Sigmoid colon (tissue), 7 donors: ENCODE measurements at places on chromosomes 6 and 20. TPM values are rescaled to one million over a fixed set of nuclear protein-coding genes. Genes with fewer than 3 reads are reported as not detected.

Gene ADGRG6
- 14.4 TPM for total RNA-seq

Gene RNF144B
- 7.5 TPM for total RNA-seq

Gene RHAG
- total RNA-seq = 0.81 TPM

Gene HCK
- 8.9 TPM for total RNA-seq

Gene KIF13A
- total RNA-seq = 73.8 TPM

Gene GTSF1L
- not detected for total RNA-seq

Gene MATN4
- total RNA-seq = not detected

Gene KLC4
- total RNA-seq = 33.8 TPM

Gene HEY2
- total RNA-seq = 1.3 TPM

DNA sequence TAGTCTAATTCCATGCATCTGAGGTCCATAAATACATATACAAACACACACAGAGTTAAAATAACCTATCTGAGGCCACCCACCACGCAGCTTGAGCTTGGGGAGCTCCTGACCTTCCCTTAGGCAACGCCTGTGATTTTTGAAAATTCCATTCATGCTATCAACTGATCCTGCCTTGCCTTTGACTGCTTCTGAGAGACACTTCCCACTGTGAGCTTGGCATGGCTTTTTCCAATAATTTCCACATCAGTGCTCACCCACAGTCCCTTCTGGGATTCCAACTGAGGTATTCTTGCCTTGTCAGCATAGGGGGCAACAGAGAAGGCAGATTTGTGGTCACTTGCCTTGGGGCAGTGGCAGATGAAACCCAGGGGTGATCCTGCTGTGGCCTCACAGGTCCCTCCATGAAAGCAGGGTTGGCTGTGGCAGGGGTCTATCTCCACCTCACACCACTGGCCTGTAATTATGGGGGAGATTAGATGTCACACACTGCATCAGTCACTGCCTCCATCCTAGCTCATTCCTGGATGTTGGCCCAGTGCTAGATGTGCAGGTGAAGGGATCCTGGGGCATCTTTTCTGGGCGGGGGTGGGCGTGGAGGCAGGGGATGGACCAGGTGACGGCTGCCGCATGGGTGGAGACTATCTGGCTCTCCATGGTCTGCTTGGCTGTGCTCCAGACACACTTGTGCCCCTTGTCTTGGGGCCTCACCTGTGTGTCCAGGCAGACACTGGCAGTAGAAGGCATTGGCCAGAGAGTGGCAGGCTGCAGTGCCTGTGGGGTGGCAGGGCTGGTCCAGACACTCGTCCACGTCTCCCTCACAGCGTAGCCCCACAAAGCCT, 11.2 kb upstream of the GPSM3 start:
- H3K27me3 ChIP-seq = no peaks in the 10 kb centered on the region
- DNase-seq = no peak
- H3K4me1 ChIP-seq = no peaks in the 10 kb centered on the region
- H3K27ac ChIP-seq = no peak overlapping the region
- no peak overlapping the region for H3K4me3 ChIP-seq

DNA sequence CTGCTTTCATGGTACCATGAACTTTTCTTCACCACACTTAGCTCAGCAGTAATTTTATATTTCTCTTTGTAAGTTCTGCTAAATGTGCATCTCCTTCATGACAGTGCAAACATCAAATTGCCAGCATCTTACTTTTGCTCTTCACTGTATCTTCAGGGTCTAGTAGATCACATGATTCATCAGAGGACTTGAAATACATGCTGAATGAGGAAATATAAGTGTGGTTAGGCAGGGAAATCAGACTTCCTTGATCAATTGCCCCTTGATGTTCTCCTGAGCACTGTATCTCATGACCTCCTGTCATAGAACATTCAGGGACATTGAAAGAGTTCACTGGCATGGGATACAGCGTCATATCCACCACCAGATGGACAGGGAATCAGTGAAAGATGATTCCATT, 25.3 kb upstream of the POLR1H start:
- no peak for DNase-seq
- H3K27me3 ChIP-seq = no peaks in the 10 kb centered on the region
- no peak overlapping the region for H3K27ac ChIP-seq
- H3K36me3 ChIP-seq = no peaks in the 10 kb centered on the region

GRCh38 chr6:118083711-118084110, 176.6 kb downstream of the SLC35F1 start:
- H3K27me3 ChIP-seq = no peaks in the 10 kb centered on the region
- H3K36me3 ChIP-seq = no peaks in the 10 kb centered on the region
- H3K4me1 ChIP-seq = no peaks in the 10 kb centered on the region
- H3K27ac ChIP-seq = no peak overlapping the region
- no peak overlapping the region for H3K4me3 ChIP-seq
- no peak for DNase-seq

DNA sequence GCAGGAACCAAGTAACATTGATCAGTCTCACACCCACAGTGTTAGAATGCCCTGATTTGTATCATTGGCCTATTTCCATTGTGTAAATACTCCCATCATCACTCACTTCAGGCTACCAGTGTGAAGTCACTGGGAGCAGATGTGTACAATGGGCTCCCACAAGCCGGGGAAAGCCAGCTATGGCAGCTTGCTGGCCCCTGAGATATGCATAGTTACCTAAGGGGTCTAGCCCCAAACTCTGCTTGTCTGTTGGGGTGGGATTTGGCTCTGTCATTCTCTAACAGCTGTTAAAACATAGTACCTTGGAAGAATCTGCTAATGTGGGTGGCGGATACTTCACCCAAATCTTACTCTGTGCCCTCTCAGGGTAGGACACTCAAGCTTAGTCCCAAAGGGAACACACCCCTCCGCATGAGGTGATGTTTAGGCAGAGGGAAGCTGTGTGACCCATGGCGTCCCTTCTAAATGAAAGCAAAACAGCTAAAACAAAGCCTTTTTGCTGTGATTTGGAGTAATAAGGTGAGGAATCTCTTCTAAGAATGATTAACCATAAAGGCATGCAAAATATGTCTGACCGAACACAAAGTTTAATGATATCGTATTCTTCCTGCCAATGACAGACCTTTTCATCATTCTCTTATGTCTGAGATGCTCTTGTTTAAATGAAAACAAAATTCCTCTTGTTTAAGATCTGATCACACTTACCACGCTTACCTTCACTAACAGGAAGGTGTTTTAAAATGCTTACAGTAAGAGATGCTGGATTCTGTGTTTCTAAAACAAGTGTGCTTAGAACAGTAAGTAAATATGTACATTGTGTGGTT, 45.9 kb upstream of the PXDC1 start:
- H3K36me3 ChIP-seq = no peaks in the 10 kb centered on the region
- no peak for DNase-seq
- H3K27me3 ChIP-seq = no peaks in the 10 kb centered on the region
- H3K27ac ChIP-seq = no peak overlapping the region
- no peak overlapping the region for H3K4me3 ChIP-seq

DNA sequence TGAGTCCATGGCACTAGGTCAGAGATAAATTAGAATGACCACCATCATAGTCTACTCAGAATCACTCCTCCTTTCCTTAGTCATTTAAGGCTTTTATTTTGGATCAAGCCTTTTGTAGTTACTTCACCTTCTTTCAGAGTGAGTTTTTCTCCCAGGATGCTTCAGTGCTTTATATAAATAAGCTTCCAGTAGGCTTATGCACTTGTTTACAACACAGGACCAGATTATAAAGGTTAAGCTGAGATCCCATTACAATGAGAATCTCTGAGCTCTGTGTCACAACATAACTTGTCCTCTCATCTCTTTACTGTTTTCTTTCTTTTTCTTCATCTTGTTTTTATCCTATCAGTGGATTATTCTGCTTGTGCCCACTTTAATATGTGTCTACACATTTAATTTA, 47.9 kb downstream of the CEP57L1 start:
- H3K4me3 ChIP-seq = no peak overlapping the region
- no peaks in the 10 kb centered on the region for H3K27me3 ChIP-seq
- no peaks in the 10 kb centered on the region for H3K4me1 ChIP-seq
- H3K27ac ChIP-seq = no peak overlapping the region
- DNase-seq = no peak
- peaks cover 13% of the 10 kb centered on the region for H3K36me3 ChIP-seq

GRCh38 chr6:122996794-122997505, 915 bp downstream of the CLVS2 start:
- DNase-seq = no peak
- H3K27ac ChIP-seq = no peak overlapping the region
- H3K36me3 ChIP-seq = no peaks in the 10 kb centered on the region
- peaks cover 53% of the 10 kb centered on the region for H3K27me3 ChIP-seq
- peaks cover 15% of the 10 kb centered on the region for H3K4me1 ChIP-seq
- peak overlapping the region; percentile 53 for H3K4me3 ChIP-seq

- H3K27ac ChIP-seq = no peak overlapping the region
- no peaks in the 10 kb centered on the region for H3K4me1 ChIP-seq
- DNase-seq = no peak
- no peaks in the 10 kb centered on the region for H3K27me3 ChIP-seq
- H3K4me3 ChIP-seq = no peak overlapping the region
These were observed 12.2 kb upstream of the C6orf132 start for GRCh38 chr6:42154461-42155209.

- H3K36me3 ChIP-seq = no peaks in the 10 kb centered on the region
- no peaks in the 10 kb centered on the region for H3K27me3 ChIP-seq
- no peak overlapping the region for H3K27ac ChIP-seq
- DNase-seq = no peak
- no peak overlapping the region for H3K4me3 ChIP-seq
- peaks cover 24% of the 10 kb centered on the region for H3K4me1 ChIP-seq
These were observed 10.4 kb upstream of the PXDC1 start for GRCh38 chr6:3761989-3762270.

- H3K4me1 ChIP-seq = peaks cover 4% of the 10 kb centered on the region
- no peak overlapping the region for H3K27ac ChIP-seq
- no peaks in the 10 kb centered on the region for H3K36me3 ChIP-seq
- DNase-seq = no peak
- H3K27me3 ChIP-seq = no peaks in the 10 kb centered on the region
These were observed 406.1 kb upstream of the MARCKS start for GRCh38 chr6:113451049-113451448.

DNA sequence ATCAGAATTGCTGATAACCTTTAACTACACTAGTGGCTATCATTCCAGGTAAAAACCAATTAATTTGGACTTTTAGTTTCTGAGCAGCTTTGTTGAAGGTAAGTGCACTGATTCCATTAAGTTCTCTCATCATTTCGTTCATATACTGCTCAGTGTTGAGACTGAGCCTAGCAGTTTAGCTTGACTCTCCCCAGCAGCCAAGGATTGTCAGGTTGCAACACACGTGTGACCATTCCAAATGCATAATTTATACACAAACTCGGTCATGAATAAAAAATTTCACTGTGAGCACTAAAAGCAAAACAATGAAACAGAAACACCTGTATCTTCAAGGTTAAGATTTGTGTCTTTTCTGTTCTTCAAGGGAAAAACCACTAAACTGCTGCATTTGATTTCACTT, 8.9 kb downstream of the FERMT1 start:
- H3K27me3 ChIP-seq = no peaks in the 10 kb centered on the region
- no peaks in the 10 kb centered on the region for H3K36me3 ChIP-seq

- no peak for DNase-seq
- no peak overlapping the region for H3K4me3 ChIP-seq
- H3K4me1 ChIP-seq = peaks cover 30% of the 10 kb centered on the region
- H3K27ac ChIP-seq = no peak overlapping the region
- peaks cover 26% of the 10 kb centered on the region for H3K36me3 ChIP-seq
- H3K27me3 ChIP-seq = no peaks in the 10 kb centered on the region
These were observed 7.8 kb downstream of the STX7 start for GRCh38 chr6:132505158-132505557.

DNA sequence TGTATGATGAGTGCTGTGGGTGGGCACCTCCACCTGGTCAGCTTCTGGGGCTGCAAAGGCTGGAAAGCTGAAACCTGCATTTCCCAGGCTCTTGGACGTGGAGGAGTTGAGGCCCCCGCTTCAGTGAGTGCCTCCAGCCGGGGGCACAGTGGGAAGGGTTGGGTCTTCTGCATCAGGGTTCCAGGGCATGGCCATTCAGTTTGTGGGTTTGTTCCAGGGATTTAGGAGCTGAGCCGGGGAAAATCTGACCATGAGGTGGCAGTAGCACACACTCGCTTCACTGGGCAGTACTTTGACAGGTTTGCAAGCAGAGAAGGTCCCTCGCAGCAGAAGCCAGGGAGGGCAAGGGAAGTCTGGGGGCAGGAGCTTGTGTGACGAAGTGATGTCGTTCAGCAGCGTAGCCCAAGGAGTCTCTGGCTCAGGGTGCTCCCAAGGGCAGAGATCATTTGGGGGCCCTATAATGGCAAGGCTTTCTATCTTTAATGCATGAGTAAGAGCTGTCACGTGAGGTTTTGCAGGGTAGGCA, 69.5 kb upstream of the SULF2 start:
- no peaks in the 10 kb centered on the region for H3K4me1 ChIP-seq
- no peak overlapping the region for H3K27ac ChIP-seq
- H3K4me3 ChIP-seq = no peak overlapping the region
- no peaks in the 10 kb centered on the region for H3K27me3 ChIP-seq

DNA sequence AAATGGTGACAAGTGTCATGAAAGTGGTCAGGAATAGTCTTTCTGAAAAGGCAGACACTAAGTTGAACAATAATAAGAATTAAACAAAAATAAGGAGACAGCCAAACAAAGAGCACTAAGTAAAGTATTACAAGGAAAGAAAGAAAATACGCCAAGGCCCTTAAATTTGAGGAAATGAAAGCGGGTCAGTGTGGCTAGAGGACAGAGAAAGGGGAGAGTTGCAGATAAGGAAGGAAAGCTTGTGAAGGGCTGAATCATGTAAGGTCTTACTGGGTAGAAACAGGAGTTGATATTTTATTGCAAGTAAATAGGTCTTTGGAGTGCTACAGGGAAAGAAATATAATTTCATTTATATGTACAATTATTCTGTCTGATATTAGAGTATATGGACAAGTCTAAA, 732.1 kb downstream of the EPHA7 start:
- no peak overlapping the region for H3K27ac ChIP-seq
- no peaks in the 10 kb centered on the region for H3K4me1 ChIP-seq
- H3K4me3 ChIP-seq = no peak overlapping the region
- DNase-seq = no peak
- H3K27me3 ChIP-seq = no peaks in the 10 kb centered on the region

DNA sequence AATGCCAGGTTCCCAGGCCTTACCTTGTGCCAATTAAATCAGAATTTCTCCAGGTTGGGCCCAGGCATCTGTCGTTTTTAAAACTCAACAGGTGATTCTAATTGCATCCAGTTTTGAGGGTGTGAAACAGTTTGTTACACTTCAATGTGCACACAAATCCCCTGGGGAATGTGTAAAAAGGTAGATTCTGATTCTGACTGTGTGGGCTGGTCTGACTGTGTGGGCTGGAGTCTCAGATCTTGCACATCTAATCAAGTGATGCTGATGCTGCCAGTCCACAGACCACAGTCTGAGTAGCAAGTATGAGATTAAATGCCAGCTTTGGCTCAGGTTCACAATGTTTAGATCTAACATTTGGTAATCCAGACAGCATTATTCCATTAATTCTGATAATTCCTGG, 12.5 kb upstream of the ETV7 start:
- no peak for DNase-seq
- no peak overlapping the region for H3K4me3 ChIP-seq
- H3K36me3 ChIP-seq = no peaks in the 10 kb centered on the region
